ENCODE measurements at places on chromosomes 2 and 18.

DNA sequence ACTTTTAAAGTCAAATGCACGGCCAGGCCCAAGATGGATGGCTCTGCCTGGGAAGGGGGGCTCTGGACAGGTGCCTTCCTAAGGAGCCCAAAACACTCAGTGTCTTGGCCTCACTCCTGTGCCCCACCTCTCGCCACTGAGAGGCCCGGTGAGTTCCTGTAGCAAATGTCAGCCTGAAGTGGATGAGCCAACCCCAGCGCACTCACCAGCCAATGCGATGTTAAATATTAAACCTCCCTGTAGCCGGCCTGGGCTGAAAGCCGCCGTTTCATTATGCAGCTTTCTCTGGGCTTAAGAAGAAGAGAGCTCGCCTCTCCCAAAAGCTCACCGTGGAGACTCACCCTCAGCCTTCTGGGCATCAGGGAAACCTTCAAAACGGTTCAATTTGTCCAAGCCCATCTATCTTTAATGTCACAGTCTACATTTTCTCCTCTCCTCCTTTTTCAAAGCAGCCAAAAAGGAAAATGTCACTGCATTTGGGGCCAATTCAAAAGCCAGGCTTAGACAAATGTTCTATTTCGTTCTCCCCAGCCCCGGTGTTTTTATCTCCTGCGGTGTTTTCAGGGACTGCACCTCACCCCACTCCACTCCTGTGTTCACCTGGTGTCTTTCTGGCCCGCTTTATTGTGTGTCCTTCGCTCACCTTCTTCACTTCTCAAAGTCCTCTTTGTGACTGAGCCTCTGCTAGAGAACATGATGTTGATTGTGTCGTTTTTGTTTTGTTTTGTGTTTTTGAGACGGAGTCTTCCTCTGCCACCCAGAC, 124.0 kb downstream of the NRP2 start:
- no peak for DNase-seq

DNA sequence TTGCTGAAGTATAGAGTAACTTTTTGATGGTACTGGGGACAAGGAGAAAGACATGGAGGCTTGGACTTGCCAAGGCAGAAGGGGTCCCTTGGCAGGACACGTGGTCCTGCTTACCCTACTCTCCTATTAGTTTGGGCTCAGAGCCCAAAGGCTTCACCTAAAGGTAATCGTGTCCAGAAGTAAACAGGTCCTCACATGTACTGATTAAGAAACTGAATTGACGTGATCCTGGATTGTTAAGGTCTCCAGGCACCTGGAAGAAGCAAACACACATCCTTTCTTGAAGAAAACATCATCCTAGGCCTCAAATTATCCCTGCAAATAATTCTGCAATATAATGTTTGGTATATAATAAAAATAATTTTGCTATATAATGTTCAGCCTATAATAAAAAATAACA, 50.0 kb downstream of the DTNB start:
- DNase-seq = no peak

DNA sequence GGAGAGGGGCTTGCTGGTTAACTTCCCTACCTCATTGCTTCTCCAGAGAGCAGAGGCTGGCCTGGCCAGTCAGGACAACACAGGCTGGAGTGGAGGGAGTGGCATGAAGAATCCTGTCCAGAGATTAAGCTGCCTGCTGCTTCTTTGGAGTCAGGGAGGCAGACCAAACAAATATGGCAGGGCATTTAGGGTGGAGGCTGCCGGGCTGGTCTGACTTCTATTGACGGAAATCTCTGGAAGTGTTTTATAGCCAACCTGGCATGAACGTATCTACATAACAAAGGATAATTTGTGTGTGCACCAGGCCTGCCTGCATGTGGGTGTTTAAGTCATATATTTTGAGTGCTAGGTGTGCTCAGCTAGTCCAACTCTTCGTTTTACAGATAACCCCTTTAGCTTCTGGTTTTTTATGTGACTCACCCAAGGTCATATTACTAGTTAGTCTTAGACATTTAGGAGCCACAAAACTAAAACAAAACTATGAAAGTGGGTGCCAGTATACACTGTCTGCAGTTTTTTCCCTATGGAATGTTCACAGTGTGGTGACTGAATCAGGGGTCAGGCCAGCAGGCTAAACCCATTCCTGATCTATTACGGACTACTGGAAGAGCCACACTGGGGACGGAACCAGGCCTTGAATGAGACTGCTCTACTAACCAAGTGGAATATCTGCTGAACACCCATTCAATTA, 5.5 kb downstream of the NPC1 start:
- no peak for DNase-seq

DNA sequence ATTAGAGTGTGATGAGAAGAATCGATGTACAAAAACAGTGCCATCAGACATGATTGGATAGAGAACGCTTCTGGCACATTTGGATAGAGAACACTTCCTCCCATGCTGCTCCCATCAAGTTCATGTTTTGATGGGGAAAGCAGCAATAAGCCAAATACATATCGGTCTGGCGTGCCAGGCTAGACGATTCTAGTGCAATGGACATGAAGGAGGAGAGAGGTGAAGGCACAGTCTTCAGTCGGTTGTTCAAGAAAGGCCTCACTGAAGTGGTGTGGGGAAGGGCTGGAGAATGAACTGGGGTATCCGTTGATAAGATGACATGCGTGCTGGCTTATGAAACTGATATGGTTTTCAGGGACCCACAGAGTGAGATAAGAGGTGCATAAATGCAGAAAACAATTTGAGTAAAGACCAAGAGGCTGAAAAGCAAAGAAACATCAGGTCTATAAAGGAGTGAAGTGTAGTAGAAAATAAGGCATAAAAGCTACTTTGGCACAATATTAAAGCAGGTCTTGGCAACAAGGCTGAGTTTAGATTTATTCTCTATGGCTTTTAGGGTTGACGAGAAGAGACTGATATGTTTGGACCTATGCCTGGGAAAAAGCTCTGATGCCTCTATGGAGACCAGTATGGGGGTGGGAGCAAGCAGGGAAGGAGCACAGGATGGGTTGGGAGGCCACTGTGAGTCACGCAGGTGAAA, 117.6 kb upstream of the PIEZO2 start:
- no peak for DNase-seq

- DNase-seq = no peak
Measured at GRCh38 chr2:2926858-2927175, 450.8 kb downstream of the EIPR1 start.

All from skin of body (tissue), 3 donors.